ENCODE measurements at places on chromosomes 12 and 14. TPM values are rescaled to one million over a fixed set of nuclear protein-coding genes. Genes with fewer than 3 reads are reported as not detected.

PLEKHD1 gene
- 0.08 TPM for total RNA-seq

GRCh38 chr12:71164568-71165197, 6.9 kb upstream of the TSPAN8 start:
- H3K27me3 ChIP-seq, result no peaks in the 10 kb centered on the region
- H3K27ac ChIP-seq, result no peak overlapping the region
- no peak for DNase-seq
- no peak overlapping the region for H3K4me3 ChIP-seq
- H3K36me3 ChIP-seq, result no peaks in the 10 kb centered on the region

DNA sequence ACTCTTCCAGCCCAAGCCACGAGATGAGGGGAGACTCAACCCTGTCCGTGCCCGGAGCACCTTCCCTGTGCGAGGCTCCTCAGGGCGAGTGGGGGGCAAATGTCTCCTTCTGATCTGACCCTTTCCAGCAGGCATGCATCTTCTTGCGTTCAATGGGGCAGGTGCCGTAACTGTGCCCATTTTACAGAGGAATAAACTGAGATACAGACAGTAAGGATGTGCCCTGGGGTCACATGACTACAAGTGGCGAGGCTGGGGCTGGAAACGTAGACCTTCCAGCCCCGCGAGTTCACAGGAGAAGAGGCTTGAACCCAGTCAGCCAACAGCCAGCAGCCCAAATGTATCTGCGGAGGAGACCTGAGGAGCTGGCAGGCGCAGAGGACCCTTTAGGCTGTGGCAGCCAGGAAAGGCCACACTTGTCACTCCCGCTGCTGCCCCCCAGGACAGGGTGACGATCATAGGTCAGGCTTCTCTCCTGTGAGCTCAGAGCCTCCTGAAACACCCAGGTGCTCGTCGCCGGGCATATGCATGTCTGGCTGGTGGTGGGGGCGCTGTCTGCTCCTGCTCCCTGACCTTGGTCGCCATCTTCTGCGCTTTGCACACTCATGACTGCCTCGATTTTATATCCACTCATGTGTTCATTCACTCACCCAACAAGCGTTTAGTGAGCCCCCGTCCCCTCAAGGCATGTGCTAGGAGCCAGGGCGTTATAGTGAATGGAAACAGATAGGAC, 41.7 kb downstream of the CCDC88C start:
- no peak overlapping the region for H3K27ac ChIP-seq

DNA sequence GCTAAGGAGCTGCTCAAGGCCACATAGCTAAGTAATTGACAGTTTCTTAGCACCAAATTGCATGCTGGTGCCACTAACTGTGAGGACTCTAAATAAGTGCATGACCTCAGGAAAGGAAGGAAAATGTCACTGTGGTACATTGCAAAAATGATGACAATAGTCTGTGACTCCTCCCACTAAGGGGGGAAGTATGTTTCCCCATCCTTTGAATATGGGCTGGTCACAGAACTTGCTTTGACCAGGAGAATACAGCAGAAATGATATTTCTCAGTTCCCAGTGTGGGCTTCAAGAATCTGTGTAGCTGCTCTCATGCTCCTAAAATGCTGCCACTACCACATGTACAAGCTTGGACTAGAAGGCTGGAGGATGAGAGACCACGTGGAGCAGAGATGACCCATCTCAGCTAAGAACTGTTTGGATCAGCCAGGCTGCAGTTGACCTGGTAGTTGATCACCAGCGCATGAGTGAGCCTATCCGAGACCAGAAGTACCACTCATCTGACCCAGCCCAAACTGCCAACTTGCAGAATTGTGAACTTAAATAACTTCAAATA, 42.2 kb upstream of the NOS1 start:
- no peaks in the 10 kb centered on the region for H3K27me3 ChIP-seq
- H3K4me1 ChIP-seq, result peaks cover 8% of the 10 kb centered on the region
- H3K27ac ChIP-seq, result no peak overlapping the region
- no peak overlapping the region for H3K4me3 ChIP-seq
- no peaks in the 10 kb centered on the region for H3K36me3 ChIP-seq

DNA sequence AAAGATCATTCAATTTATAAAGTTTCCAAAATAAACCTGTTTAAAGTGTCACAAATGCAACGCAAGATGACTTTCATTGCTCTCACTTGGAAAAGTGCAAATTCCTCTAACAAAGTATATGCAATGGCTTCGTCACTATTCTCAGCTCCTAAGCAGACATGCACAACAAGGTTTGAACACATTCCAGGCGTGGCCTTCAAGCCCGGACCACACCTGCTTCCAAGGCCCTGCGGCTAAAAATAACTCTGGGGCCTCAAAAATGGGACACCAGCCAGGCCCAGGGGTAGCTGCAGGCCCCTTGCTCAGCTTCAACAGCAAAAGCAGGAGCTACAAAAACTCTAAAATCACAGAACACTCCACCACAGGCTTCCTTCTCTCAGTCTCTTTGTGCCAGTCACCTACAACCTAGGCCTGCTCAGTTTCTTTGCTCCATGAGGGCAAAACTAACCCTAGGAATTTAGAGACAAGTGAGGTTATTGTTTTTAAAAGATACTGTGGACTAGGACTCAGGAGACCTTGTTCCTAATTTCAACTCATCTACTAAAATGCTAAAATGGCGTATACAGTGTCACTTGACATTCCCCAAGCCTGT, 29.3 kb downstream of the DUSP16 start:
- H3K27ac ChIP-seq, result no peak overlapping the region
- DNase-seq, result no peak
- H3K4me1 ChIP-seq, result peaks cover 9% of the 10 kb centered on the region
- no peak overlapping the region for H3K4me3 ChIP-seq
- peaks cover 7% of the 10 kb centered on the region for H3K36me3 ChIP-seq

DNA sequence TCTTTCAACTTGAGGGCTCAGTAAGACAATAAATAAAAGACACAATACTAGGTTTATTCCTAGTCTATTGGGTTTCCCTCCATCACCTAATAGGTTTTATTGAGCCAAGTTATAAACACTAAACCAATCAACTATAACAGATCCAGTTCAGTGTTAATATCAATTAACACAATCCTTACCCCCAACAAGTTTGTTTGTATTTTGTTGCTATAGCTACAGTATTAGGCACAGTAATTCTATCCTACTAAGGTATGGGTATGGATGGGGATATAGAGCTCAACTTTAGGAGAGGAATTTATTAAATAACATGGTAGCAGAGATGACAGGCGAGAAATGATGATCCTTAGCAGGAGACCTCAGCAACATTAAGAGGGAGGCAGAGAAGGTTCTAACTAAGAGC, 13.3 kb downstream of the PPP4R3A start:
- no peaks in the 10 kb centered on the region for H3K27me3 ChIP-seq
- no peak overlapping the region for H3K4me3 ChIP-seq
- peaks cover 3% of the 10 kb centered on the region for H3K36me3 ChIP-seq
- no peak for DNase-seq
- peaks cover 38% of the 10 kb centered on the region for H3K4me1 ChIP-seq

DNA sequence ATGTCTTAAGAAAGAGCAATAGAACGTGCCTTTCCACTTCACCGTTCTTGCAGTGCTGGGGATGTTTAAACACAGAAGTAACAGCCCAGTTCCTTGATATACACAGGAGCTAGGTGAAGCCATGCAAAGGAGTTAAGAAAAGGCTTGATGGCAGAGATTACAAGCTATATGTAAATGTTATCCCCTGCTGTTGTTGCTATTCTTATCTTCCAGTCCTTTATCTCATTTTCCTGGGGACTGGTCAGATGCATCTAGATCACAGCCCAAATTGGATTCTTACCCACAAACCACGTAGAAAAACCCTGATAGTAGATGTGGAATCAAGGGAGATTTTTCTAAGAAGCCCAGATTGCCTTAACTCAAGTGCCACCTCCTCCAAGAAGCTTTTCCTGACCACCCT, 5.5 kb downstream of the ASCL1 start:
- H3K4me1 ChIP-seq, result peaks cover 22% of the 10 kb centered on the region
- no peak overlapping the region for H3K4me3 ChIP-seq
- no peaks in the 10 kb centered on the region for H3K36me3 ChIP-seq
- DNase-seq, result no peak
- no peak overlapping the region for H3K27ac ChIP-seq

GRCh38 chr14:32044454-32044853, 32.6 kb upstream of the ARHGAP5 start:
- H3K27ac ChIP-seq, result no peak overlapping the region
- H3K4me3 ChIP-seq, result no peak overlapping the region
- no peaks in the 10 kb centered on the region for H3K36me3 ChIP-seq
- no peaks in the 10 kb centered on the region for H3K4me1 ChIP-seq
- no peak for DNase-seq
- no peaks in the 10 kb centered on the region for H3K27me3 ChIP-seq

DNA sequence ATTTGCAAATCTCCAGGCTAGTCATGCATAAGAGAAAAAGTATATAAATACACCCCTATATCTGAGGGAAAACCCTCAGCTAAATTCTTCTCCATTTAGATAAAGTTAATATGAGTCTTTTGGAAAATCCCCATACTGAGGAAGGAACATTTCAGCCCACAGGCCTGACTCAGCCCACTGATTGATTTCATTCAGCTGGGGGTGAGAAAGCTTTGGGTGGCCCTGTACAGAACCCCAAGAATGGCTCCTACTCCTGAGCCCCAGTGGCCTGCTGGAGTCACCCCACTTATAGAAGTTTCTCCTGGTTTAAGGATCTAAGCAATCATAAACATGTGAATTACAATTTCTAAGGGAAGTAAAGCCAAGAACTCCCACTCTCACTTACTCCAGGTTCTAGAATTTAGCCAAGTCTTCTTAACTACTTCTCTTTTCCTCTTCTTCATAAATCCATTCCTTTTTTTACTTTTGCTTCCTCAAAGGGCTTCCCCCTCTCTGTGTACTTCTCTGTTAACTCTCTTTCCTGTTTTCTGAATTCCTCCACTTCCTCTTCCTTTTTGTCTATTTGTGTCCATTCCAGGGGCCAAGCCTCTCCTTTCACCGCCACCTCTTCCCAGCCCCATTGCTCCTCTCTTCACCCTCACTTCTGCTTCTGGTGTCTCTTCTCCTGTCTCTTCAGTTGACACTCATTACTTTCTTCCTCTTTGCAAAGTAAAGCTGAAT, 21.0 kb downstream of the RTN1 start:
- H3K4me1 ChIP-seq, result peaks cover 25% of the 10 kb centered on the region
- no peaks in the 10 kb centered on the region for H3K27me3 ChIP-seq
- H3K4me3 ChIP-seq, result no peak overlapping the region
- H3K36me3 ChIP-seq, result no peaks in the 10 kb centered on the region
- H3K27ac ChIP-seq, result no peak overlapping the region
- no peak for DNase-seq

DNA sequence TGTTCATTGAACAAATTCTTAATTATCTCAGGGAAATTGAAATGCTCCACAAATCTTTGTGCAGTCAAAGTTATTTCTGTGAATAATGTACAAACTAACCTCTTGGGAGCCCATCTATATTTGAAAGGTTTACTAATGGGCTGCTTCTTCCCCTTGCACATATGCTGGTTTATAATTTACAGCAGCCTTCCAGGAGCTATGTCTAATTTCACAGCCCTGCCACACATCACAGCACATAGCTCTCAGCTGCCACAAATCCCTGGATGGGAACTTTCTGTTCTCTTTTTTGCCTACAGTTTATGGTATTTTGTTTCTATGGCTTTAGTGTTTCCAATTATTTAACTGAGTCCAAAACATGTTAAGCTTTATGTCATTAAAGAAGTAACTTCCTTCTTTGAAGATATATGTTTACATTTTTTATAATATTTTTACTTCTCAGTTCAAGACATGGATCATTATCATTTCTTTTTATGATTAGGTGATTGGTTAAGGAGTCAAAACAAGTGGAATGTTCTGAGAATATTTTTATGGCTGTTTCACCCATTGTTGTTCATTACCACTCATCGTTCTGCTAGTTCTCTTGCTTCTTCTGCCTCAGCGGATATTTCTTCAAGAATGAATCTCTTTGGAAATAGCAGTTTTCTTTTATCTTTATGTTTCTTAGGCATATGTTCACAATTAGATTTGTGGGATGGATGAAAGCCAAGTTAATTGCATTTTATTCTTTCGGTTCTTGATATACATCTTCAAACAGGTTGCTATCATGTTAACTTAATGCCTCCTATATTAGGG, 475.6 kb upstream of the MIS18BP1 start:
- H3K36me3 ChIP-seq, result no peaks in the 10 kb centered on the region
- H3K27me3 ChIP-seq, result no peaks in the 10 kb centered on the region
- H3K4me1 ChIP-seq, result no peaks in the 10 kb centered on the region
- no peak overlapping the region for H3K27ac ChIP-seq
- DNase-seq, result no peak
- H3K4me3 ChIP-seq, result no peak overlapping the region

GRCh38 chr12:79451978-79452377, 238.8 kb downstream of the PAWR start:
- no peaks in the 10 kb centered on the region for H3K27me3 ChIP-seq
- H3K4me3 ChIP-seq, result no peak overlapping the region
- H3K36me3 ChIP-seq, result no peaks in the 10 kb centered on the region
- H3K4me1 ChIP-seq, result no peaks in the 10 kb centered on the region

- no peaks in the 10 kb centered on the region for H3K4me1 ChIP-seq
- H3K36me3 ChIP-seq, result no peaks in the 10 kb centered on the region
- DNase-seq, result no peak
- H3K27ac ChIP-seq, result no peak overlapping the region
These were observed 192.4 kb upstream of the SLC16A7 start for GRCh38 chr12:59403259-59403932.

SLC7A7 gene
- total RNA-seq, result 14.3 TPM

- H3K27me3 ChIP-seq, result no peaks in the 10 kb centered on the region
- H3K27ac ChIP-seq, result no peak overlapping the region
- H3K36me3 ChIP-seq, result no peaks in the 10 kb centered on the region
- DNase-seq, result no peak
- H3K4me1 ChIP-seq, result no peaks in the 10 kb centered on the region
These were observed 579.4 kb downstream of the ALG10 start for GRCh38 chr12:34601689-34602088.

BIN2 gene
- 10.2 TPM for total RNA-seq

DNA sequence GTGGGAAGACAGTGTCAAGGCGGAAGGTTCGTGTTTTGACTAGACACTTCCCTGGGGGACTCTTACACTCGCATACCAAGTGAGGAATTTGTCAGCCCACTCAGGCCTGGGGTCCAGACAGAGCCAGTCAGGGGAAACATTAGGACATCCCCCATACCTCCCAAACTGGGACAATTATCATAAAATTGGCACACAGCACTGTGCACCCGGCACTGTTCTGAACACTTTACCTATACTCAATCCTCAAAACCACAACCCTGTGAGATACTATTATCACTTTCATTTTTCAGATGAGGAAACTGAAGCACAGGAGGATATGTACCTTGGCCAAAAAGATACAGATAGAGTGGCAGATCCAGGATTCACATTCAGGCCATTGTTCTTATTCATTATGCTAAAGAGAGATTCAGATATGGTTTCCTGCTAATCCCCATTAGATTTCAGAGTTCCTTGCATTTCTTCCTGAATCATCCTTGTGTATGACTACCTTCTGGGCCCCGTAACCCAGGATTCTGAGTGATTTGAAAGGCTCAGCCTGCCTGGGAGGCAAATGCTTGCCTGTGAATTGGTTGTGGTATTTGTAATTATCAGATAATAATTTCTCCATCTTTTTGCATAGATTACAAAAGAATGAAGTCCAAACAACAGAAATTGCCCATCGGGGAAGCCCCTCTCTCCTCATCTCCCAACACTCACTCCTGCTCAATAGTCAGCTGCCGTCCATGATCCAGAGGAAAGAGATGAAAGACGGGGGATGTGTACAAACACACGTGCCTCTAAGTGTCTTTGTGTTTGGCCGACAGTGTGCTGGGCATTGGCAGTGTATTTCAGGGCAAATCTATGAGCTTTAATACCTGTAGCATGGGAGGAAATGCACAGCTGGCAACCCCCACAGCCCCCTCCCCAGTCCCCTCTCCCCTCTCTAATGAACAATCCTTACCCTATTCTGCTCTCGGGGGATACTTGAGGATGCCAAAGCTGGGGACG, 4.6 kb downstream of the TAC3 start:
- H3K4me3 ChIP-seq, result no peak overlapping the region
- peaks cover 2% of the 10 kb centered on the region for H3K4me1 ChIP-seq
- no peaks in the 10 kb centered on the region for H3K27me3 ChIP-seq
- H3K27ac ChIP-seq, result no peak overlapping the region
- DNase-seq, result no peak
- H3K36me3 ChIP-seq, result no peaks in the 10 kb centered on the region

Measured in liver (tissue), 10 donors.